AG08395 (cell line): ENCODE measurements at places on chromosomes 7 and 10.

DNA sequence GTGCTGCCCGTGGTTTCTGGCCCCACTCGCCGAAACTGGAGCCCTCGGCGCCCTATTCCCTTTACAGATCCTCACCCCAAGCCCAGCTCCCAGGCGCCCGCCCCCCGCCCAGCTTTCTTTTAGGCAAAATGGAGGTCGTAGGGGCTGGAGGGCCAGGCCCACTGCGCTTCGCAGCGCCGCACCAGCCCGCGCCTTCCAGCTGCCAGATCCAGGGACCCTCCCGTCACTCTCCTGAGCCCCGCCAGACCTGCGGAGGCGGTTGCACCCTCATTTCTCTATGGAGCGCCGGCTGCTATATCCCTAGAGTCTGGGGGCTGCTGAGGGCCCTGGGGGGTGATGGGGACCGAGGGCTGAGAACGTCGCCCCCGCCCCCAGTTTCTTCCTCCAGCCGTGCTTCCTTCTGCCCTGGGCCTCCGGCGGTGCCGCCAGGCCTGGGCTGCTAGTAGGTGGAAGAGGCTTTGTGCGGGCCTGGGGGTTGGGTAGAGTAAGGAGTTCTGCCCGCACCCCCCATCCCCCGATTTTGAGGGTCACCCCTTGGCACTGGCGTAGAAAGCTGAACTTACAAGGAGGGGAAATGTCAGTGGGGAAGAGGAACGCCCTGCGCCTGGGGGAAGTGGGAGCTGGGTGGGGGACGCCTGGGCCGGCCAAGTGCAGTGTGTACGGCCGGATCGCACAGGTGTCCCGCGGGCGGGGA lies 1.0 kb downstream of the GNB2 start:
- DNase-seq, result no peak

- no peak for DNase-seq
Observed at GRCh38 chr10:133442191-133442966, 11.4 kb upstream of the SCART1 start.

- DNase-seq, result no peak
Observed at GRCh38 chr10:104735036-104735756, 94.1 kb downstream of the SORCS3 start.

DNA sequence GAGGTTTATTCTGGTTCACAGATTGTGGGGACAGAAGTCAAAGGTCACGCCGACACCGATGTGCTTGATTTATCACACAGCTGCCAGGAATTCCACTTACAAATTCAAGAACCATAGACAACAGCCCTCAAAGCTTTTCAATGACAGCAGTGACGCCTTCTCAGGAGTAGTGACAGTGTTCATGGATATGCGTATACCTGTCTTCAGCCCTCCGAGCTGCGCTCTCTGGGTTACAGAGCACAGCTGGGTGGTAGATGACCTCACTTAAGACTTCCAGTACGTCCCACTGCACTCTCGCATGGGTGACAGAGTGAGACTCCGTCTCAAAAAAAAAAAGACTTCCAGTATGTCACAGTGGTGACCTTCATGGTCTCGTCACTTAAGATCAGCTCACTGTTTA lies 108.5 kb downstream of the TCERG1L start:
- no peak for DNase-seq

- peak; percentile 52 for DNase-seq
Observed at GRCh38 chr10:77105761-77106221, 531.8 kb downstream of the KCNMA1 start.

GRCh38 chr10:132175408-132175807 lies 11.3 kb upstream of the DPYSL4 start:
- no peak for DNase-seq

GRCh38 chr7:142104550-142105527 lies 6.7 kb upstream of the MGAM2 start:
- no peak for DNase-seq

DNA sequence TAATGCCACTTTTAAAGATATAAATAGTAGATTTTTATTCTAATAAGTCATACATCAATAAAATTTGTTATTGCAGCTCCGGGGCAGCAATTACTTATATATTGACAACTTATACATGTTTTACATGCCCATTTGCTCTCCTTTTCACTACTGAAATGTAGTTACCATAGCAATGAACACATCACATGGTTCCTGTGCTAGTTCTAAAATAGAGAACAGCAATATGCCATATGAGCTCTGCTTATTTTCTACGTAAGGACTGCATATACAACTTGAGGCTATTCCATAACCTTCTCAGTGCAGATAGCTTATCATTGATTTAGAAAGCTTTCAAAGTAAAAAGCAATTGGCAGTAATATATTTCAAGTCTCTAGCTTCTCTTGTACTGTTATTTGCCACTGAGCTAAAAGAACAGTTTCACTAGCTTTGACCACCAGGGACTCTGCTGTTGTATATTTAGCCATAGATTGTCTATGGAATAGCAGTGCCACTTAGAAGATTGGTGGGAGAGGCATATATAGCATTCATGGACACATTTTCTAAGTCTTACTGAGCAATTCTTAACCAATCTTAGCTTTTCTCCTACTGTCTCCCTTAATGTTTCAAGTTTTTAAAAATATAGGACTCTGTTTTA lies 270.2 kb upstream of the KAT6B start:
- no peak for DNase-seq

GRCh38 chr7:101018271-101019167 lies 1.4 kb upstream of the MUC17 start:
- no peak for DNase-seq

GRCh38 chr7:129831424-129832058 lies 121.2 kb downstream of the UBE2H start:
- peak; percentile 88 for DNase-seq

DNA sequence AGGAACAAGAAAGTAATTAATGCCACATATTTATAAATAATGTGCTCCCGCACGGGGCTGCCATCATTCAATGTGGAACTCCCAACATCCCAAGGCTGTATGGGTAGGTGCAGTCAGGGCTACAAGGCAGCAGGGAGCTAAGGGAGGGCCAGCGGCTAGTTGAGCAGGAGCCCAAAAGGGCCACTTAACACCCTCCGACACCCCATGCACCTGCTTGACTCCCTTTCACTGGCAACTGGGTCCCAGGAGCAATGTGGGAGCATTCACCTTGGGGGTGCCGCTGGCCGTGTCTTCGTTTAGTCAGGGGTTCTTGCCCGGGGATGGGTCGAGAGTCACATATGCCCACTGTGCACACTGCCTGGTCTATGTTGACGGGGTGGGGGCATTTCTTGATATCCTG lies 27.9 kb downstream of the SCART1 start:
- DNase-seq, result no peak

GRCh38 chr7:51324206-51324898 lies 7.7 kb upstream of the COBL start:
- DNase-seq, result no peak

- DNase-seq, result no peak
Observed at GRCh38 chr7:120190566-120190965, 82.4 kb upstream of the KCND2 start.

DNA sequence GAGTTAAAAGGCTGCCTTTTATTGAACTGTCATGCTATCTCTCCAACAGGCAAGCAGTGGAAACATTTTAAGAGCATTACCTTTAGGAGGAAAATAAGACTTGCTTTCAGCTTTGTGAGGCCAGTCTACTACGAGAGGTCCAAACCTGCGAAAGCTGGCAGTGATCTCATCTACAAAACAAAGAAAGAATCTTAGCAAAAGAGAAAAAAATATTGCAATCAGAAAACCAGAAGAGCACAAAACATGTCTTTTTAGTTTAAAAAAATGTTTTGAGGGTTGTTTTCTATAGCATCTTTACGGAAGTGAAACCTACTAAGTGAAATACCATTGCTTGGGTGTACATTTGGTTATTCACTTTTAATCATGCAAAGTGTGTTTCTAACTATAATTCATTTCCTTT lies 147.9 kb downstream of the CPEB3 start:
- no peak for DNase-seq

DNA sequence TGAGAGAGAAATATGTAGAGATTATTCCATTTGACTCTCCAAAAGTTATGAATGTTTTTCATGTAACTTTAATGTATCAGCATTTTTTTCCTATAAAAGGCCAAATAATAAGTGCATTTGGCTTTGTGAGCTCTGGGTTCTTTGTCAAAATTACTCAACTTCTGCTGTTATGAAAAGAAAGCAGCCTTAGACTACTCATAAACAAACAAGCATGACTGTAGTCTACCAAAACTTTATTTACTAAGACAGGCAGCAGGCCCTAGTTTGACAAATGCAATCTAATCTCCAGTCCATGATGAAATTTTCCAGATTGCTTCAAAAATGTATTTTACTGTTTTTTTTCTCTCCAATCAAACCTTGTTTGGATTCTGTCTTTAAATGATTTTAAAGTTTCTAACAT lies 46.3 kb downstream of the MRPL32 start:
- no peak for DNase-seq

- no peak for DNase-seq
Observed at GRCh38 chr7:40623863-40624262, 489.1 kb downstream of the SUGCT start.

DNA sequence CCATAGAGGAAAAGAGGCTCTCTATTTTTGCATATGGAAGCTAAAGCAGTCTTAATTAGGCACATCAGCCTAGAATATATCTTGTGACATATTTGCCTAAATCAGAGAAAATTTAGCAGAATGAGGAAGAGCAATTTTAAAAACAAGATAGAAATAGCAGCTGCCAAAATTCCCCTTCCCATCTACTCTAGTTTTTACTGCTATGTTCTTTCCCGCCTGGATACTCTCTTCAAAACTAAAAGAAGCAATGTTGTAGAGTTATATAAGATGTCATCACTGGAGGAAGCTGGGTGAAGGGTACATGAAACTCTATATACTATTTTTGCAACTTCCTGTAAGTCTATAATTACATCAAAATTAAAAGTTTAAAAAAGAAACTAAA lies 87.0 kb downstream of the ARMH3 start:
- DNase-seq, result no peak

- DNase-seq, result peak; percentile 25
Observed at GRCh38 chr10:70328967-70329366, 45.2 kb upstream of the NPFFR1 start.

- no peak for DNase-seq
Observed at GRCh38 chr7:34821932-34822558, 164.0 kb downstream of the NPSR1 start.

DNA sequence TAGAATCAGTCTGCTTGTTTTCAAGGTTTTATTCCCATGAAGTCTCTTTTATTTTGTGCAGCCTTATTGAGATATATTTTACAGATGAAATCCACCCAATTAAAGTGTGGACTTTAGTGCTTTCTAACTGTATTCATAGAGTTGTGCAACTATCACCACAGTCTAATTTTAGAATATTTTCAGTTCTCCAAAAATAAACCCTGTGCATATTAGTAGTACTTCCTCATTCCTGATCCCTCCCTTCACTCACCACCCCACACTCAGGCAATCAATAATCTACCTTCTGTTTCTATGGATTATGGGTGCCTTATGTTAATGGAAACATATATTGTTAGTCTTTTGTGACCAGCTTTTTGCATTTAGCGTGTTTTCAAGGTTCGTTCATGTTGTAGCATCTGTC lies 185.7 kb upstream of the TMEM72 start:
- peak; percentile 46 for DNase-seq

DNA sequence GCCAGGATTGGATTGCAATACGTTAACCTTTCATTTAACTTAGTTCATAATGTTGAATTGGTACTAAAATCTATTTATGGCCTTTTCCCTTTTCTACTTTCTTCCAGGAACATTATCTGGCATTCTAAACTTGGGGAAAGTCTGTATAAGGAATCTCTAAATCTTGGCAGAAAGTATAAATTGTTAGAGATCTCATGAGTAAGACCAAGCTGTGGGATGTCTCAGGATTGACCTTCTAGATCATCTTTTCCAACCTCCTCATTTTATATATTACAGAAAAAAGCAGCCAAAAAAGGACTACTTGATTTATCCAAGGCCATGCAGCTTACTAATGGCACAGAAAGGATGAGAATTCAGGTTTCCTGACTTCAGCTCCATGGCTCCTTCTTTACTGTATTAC lies 598.3 kb downstream of the INHBA start:
- DNase-seq, result peak; percentile 8

DNA sequence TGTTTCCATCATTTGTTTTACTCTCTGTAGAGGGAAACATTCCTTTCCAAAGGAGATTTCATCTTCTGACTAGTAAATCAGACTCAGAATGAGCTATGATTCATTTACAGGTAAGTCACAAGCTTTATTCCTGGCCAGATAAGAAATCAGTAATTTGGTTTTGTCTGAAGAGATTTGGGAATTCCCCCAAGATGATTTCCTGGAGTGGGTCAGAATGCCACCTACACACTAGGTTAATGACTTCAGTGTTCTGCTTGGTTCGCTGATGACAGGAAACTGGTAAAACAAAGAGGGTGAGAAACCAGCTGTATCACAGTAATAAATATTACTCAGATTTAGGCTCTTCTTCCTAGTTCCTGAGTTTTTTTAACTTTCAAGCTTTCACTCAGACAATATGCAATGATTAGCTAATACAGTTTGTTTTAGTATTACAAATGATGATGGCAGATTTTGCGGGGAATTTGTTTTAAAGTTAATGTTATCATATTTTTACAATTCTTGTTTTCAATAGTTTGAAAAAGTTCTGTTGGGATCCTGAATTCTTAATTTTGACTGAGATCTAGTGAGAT lies 8.3 kb upstream of the ASZ1 start:
- no peak for DNase-seq

DNA sequence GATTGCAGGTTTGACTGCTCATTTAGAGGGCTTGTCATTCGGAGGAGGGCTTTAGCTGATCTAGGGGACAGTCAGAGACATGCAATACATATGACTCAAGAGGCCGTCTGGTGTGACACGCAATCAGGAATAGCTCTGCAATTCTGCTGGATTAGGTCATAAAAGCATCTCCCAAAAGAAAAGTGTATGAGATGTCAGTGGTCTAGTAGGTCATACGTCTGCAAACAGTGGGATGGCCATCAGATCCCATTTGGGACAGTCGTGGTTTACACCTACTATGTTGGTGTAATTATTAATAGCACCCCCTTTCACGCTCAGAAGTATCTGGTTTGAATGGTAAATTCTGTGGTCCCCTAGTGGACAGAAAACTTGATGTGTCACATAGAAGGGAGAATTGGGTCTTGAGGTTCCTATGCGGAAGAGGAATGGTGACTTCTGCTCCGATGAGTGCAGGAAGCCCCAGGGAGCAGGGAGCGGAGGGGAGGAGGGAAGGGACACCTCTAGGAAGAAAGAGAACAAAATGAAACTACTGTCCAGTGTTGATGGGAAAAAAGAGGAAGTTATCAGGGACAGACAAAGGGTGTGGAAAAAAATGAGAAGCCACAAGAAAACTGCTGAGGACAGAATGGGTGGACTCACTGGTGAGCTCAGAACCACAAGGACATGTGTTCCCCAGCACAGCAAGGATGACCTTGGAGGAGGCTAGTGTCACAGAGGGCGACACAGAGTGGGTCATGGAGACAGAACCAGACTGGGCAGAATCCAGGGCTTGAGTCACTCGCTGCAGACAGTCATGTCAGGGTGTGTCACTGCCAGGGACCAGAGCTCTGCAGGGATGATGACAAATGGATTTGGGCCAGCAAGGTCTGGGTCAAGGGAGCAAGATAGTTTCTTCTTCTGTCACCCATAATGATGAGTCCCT lies 59.9 kb downstream of the MAP3K8 start:
- DNase-seq, result peak; percentile 73
